ENCODE measurements at places on chromosomes 16 and 17.

- no peaks in the 10 kb centered on the region for H3K27me3 ChIP-seq
- H3K4me3 ChIP-seq, result no peak overlapping the region
- no peak for DNase-seq
- peaks cover 60% of the 10 kb centered on the region for H3K4me1 ChIP-seq
- no peaks in the 10 kb centered on the region for H3K36me3 ChIP-seq
Measured at GRCh38 chr17:66541461-66542128, 239.2 kb downstream of the PRKCA start.

DNA sequence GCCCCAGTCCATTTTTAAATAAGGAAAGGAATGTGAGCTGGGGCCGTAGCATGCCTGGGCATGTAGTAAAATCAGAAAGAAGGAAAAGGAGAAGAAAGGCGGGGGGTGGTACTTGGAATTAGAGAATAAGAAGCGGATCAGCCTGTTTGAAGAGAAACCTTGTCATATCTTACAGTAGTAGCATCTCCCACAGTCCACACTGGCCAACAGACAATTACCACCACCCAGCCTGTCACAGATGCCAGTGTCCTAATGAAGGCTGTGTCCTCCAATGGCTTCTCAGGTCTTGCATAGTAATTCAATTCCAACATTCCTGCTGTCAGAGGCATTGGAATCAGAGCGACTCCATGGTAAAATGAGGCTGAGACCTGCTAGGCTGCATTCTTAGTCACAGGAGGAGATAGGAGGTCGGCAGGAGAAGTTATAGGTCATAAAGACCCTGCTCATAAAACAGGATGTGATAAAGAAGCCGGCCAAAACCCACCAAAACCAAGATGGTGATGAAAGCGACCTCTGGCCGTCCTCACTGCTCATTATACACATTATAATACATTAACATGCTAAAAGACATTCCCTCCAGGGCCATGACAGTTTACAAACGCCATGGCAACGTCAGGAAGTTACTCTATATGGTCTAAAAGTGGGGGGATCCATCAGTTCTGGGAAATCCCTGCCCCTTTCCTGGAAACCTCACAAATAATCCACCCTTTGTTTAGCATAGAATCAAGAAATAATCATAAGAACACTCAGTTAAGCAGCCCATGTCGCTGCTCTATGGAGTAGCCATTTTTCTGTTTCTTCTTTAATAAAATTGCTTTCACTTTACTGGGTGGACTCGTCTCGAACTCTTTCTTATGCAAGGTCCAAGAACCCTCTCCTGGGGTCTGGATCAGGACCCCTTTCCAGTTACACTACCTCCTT lies 9.6 kb upstream of the AKAP10 start:
- no peak for DNase-seq
- H3K4me1 ChIP-seq, result no peaks in the 10 kb centered on the region
- no peaks in the 10 kb centered on the region for H3K36me3 ChIP-seq
- H3K27ac ChIP-seq, result no peak overlapping the region
- H3K4me3 ChIP-seq, result no peak overlapping the region

- H3K27me3 ChIP-seq, result peaks cover 24% of the 10 kb centered on the region
- no peak overlapping the region for H3K4me3 ChIP-seq
- H3K36me3 ChIP-seq, result no peaks in the 10 kb centered on the region
- peaks cover 15% of the 10 kb centered on the region for H3K4me1 ChIP-seq
Measured at GRCh38 chr17:46814446-46814845, 4.0 kb downstream of the WNT3 start.

- no peak overlapping the region for H3K4me3 ChIP-seq
- H3K27me3 ChIP-seq, result no peaks in the 10 kb centered on the region
- H3K36me3 ChIP-seq, result peaks cover 24% of the 10 kb centered on the region
- H3K4me1 ChIP-seq, result peaks cover 14% of the 10 kb centered on the region
- DNase-seq, result no peak
- no peak overlapping the region for H3K27ac ChIP-seq
Measured at GRCh38 chr17:44216694-44217093, 2.8 kb downstream of the UBTF start.

- peaks cover 5% of the 10 kb centered on the region for H3K27me3 ChIP-seq
- H3K36me3 ChIP-seq, result no peaks in the 10 kb centered on the region
- H3K4me1 ChIP-seq, result peaks cover 28% of the 10 kb centered on the region
- peak; percentile 96 for DNase-seq
- peak overlapping the region; percentile 55 for H3K27ac ChIP-seq
- H3K4me3 ChIP-seq, result peak overlapping the region; percentile 75
Measured at GRCh38 chr17:46266656-46267544, 28.0 kb upstream of the LRRC37A start.

- no peak overlapping the region for H3K4me3 ChIP-seq
- no peaks in the 10 kb centered on the region for H3K36me3 ChIP-seq
- no peaks in the 10 kb centered on the region for H3K27me3 ChIP-seq
Measured at GRCh38 chr16:51237861-51238378, 86.8 kb upstream of the SALL1 start.

- peak overlapping the region; percentile 77 for H3K27ac ChIP-seq
- peaks cover 45% of the 10 kb centered on the region for H3K36me3 ChIP-seq
- no peaks in the 10 kb centered on the region for H3K27me3 ChIP-seq
- H3K4me3 ChIP-seq, result peak overlapping the region; percentile 37
Measured at GRCh38 chr17:42329025-42329976, 41.0 kb downstream of the STAT5A start.

DNA sequence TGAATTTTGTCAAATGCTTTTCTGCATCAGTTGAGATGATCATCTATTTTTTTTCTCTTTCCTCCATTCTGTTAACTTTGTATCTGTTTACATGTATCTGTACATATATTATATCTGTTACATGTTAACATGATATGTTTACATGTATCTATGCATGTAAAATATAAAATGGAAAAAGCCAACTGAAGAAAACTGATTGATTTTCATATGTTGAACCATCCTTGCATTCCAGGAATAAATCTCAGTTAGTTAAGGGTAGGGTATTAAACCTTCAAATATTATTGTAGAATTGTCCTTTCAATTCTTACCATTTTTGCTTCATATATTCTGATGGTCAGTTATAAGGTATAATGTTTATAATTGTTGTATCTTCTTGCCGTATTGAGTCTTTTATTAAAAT lies 336.1 kb downstream of the ZFHX3 start:
- peak; percentile 6 for DNase-seq
- H3K36me3 ChIP-seq, result no peaks in the 10 kb centered on the region
- no peaks in the 10 kb centered on the region for H3K4me1 ChIP-seq
- no peak overlapping the region for H3K4me3 ChIP-seq
- H3K27me3 ChIP-seq, result no peaks in the 10 kb centered on the region

DNA sequence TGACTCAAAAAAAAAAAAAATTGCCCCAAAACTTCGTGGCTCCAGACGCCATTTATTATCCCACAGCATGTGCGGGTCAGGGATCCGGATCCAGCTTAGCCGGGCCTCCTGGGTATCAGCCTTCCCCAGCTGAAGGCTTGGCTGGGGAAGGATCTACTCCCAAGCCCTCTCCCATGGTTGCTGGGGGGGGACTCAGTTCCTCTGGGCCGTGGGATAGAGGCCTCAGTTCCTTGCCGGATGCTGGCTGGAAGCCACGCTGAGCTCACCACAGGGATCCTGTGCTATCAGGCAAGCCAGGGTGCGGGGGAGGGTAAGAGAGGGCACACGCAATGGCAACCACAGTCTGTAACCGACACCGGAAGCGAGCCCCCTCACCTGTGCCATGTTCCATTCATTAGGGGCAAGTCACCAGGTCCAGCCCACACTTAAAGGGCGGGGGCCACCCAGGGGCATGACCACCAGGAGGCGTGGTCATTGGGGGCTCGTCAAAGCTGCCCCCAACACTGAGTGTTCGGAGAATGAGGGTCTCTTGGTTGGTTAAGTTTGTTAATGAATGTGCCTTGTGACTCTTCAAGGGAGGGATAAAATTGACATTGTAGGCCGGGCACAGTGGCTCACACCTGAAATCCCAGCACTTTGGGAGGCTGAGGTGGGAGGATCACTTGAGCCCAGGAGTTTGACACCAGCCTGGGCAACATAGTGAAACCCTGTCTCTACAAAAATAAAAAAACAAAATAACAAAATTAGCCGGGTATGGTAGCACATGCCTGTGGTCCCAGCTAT lies 210.0 kb upstream of the GSE1 start:
- H3K4me1 ChIP-seq, result no peaks in the 10 kb centered on the region
- no peak overlapping the region for H3K27ac ChIP-seq
- no peak for DNase-seq
- H3K4me3 ChIP-seq, result no peak overlapping the region
- H3K27me3 ChIP-seq, result no peaks in the 10 kb centered on the region
- no peaks in the 10 kb centered on the region for H3K36me3 ChIP-seq

GRCh38 chr17:72465191-72466024 lies 344.6 kb downstream of the SOX9 start:
- H3K36me3 ChIP-seq, result no peaks in the 10 kb centered on the region
- no peak overlapping the region for H3K4me3 ChIP-seq
- peak overlapping the region; percentile 32 for H3K27ac ChIP-seq
- peak; percentile 89 for DNase-seq
- peaks cover 26% of the 10 kb centered on the region for H3K4me1 ChIP-seq

GRCh38 chr16:88552815-88553214 lies 17.4 kb upstream of the ZC3H18 start:
- no peak overlapping the region for H3K27ac ChIP-seq
- H3K27me3 ChIP-seq, result peaks cover 21% of the 10 kb centered on the region
- H3K4me1 ChIP-seq, result no peaks in the 10 kb centered on the region
- DNase-seq, result no peak

GRCh38 chr17:81285179-81285878 lies 9.8 kb downstream of the SLC38A10 start:
- no peak overlapping the region for H3K27ac ChIP-seq
- H3K27me3 ChIP-seq, result no peaks in the 10 kb centered on the region
- H3K36me3 ChIP-seq, result no peaks in the 10 kb centered on the region
- no peaks in the 10 kb centered on the region for H3K4me1 ChIP-seq
- no peak for DNase-seq
- H3K4me3 ChIP-seq, result no peak overlapping the region

- no peaks in the 10 kb centered on the region for H3K4me1 ChIP-seq
- peaks cover 2% of the 10 kb centered on the region for H3K27me3 ChIP-seq
- no peaks in the 10 kb centered on the region for H3K36me3 ChIP-seq
- no peak for DNase-seq
- H3K4me3 ChIP-seq, result no peak overlapping the region
Measured at GRCh38 chr16:3193221-3194212, 5.5 kb downstream of the OR1F1 start.

Measured in GM23248 (cell line).